ENCODE measurements at places on chromosomes 1 and 21.
A peak's percentile ranks its signal among the peaks of the same experiment; 100 is the strongest.

DNA sequence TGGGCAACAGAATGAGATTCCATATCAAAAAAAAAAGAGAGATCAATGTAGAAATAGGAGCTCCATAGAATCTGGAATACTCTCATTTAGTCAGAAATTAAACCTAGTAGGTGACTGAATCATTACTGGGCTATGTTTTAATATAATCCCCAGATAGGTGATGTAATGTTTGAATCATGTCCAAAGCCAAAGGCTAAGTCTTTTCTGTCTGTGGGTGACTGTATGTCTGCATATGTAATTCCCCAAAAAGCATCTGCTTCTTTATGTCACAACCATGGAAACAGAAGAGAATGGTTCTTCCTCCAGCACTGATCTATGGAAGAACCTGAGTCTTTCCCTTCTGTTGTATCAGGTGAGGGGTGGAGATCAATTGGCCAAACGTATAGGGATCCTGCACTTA, 5.8 kb downstream of the LAMC2 start:
- DNase-seq, result peak; percentile 95

DNA sequence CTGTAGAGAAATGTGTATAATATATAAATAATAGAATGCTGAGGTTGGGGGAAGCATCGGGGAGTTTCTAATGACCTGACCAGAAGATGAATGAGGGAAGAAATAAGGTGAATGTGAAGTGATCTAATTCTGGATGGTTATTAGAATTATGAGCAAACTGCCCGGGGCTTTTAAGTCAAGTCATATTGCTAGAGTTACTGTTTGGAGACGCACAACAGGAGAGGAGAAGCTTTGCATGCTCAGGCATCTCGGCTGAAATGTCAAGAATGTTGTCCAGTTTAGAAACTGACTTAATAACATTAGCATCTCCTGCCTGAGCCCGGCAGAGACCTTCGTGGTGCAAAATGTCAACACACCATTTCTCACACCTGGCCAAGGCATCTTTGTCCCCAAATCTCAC, 119.1 kb downstream of the RRAGC start:
- DNase-seq, result no peak

- DNase-seq, result no peak
Measured at GRCh38 chr1:99122039-99122438, 117.4 kb upstream of the PLPPR5 start.

GRCh38 chr1:245776139-245776538, 621.4 kb downstream of the KIF26B start:
- no peak for DNase-seq

- DNase-seq, result peak; percentile 86
Measured at GRCh38 chr1:101253976-101254674, 17.3 kb downstream of the S1PR1 start.

- no peak for DNase-seq
Measured at GRCh38 chr1:225329041-225329440, 98.8 kb downstream of the LBR start.

- no peak for DNase-seq
Measured at GRCh38 chr1:228552596-228553176, 65.5 kb downstream of the RNF187 start.

- peak; percentile 72 for DNase-seq
Measured at GRCh38 chr1:148264374-148265276, 112.5 kb upstream of the NBPF11 start.

DNA sequence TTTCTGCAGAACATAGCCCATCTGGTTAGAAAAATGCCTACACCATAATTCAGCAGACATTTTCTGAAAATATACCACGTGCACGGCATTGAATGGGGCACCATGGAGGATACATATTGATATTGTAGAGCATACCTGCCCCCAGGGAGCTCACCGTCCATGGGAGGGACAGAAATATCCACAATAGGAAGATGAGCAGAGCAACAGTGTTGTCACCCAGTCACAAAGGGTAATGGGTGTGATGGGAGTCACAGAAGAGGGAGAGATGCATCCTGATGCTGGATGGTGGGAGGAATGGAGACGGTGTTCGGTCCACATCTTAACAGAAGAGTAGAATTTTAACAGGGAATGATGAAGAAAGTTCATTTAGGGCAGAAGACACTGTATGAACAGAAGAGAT, 51.4 kb downstream of the ATP1A1 start:
- no peak for DNase-seq

- no peak for DNase-seq
Measured at GRCh38 chr1:18989176-18989799, 32.8 kb upstream of the IFFO2 start.

GRCh38 chr1:82612986-82613385, 812.3 kb downstream of the ADGRL2 start:
- DNase-seq, result no peak

- no peak for DNase-seq
Measured at GRCh38 chr1:181075766-181076350, 12.6 kb upstream of the IER5 start.

DNA sequence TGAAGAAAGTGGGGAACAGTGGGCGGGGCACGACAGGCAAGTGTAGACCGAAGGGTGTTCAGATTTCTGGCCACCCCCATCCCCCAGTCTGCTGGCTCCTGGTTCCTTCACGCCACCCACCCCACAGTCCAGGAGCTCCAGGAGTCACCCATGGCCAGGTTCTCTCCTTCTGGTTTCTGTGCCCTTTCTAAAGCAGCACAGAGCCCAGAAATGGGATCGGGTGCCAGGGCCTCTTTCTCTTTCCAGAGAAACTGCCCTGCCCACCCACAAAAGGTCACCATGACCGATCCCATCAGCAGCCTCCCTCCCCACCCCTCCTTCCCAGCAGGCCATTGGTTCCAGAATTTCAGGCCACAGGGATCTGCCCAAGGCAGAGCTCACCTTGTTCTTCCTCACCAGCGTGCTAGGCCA, 3.2 kb upstream of the CELSR2 start:
- no peak for DNase-seq

GRCh38 chr21:33388188-33388587, 15.0 kb upstream of the IFNGR2 start:
- no peak for DNase-seq

GRCh38 chr1:93641527-93641926, 40.1 kb downstream of the BCAR3 start:
- DNase-seq, result no peak

- DNase-seq, result no peak
Measured at GRCh38 chr1:37424523-37424922, 49.9 kb upstream of the ZC3H12A start.

DNA sequence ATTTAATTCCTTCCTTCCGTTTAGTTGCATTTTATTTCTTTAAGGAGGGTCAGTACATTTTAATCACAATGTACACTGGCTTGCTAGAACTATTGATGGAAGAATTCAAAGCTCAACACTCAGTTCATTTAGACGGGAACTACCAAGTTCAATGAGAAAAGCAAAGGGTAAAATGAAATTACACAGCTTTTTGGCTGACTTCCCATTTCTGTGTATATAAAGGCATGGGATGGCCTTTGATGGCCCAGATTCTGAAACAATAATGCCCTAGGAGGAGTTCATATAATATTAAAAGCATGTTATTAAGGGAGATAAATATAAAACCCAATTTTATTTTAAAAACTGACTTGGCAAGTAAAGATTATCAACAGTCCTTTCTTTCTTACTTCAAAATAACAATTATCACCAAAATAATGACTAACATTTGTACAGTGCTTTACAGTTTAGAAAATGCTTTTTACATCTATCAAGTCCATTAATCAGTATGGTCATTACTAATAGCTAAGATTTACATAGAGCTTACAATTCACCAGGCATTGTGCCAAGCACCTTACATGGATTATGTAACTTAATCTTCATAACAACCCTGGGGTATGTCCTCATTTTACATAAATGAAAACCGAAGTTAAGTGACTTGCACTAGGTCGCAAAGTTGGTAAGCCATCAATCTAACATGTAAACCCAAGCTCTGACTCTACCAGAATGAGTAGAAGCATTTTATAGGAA, 402.4 kb downstream of the OMA1 start:
- DNase-seq, result no peak

DNA sequence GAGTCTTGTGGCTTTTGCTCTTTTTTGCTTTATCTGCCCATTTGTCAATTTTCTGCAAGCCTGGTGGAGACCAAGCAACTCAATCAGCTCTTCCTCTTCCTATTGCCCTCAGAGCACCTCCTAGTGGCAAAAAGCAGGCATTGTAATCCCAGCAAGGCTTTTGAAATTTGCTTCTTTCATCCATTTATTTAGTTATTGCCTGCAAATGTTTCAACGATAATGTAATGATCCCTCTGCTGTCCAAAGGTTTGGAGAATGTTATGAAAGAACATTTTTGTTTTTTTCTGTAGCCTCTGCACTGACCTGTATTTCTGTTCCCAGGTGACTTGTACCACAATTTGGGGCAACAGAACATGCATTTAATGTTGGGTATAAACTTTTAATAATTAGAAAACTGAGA, 127.8 kb downstream of the GABPA start:
- peak; percentile 35 for DNase-seq

DNA sequence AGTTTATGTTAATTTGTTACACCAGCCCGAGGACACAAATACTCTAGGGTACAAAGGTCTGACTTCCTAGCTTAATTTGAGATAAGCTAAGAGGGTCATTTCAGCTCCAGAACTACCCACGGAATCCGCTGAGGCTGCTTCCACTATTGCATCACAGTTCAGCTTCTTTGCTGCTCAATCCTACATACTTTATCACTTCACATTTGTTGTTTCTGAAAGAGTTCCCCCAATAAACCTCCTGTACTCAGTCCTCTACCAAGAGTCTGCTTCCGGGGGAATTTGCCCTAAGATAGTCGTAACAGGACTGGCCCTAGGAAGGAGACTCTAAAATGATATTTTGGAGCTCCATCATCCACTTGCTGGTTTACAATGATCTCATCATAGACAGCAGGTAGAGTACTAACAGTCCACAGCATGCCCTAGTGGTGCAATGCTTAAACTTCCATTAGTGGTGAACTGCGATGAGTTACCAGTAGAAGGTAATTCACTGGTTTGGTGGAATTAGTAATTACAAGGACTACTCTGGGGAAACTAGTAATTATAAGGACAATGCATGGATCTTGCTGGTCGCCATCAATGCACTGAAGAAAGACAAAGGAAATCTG, 229.3 kb downstream of the USH2A start:
- DNase-seq, result no peak

GRCh38 chr1:147492207-147492606, 49.1 kb upstream of the BCL9 start:
- no peak for DNase-seq

- DNase-seq, result no peak
Measured at GRCh38 chr1:156646738-156647211, 4.9 kb downstream of the BCAN start.

- peak; percentile 70 for DNase-seq
Measured at GRCh38 chr1:177384461-177384860, 213.7 kb downstream of the BRINP2 start.

GRCh38 chr21:45408801-45409261, 3.9 kb downstream of the COL18A1 start:
- DNase-seq, result no peak

- DNase-seq, result no peak
Measured at GRCh38 chr1:28548318-28548717, 4.6 kb upstream of the TRNAU1AP start.

GRCh38 chr1:63825111-63825510, 51.3 kb downstream of the ROR1 start:
- no peak for DNase-seq

DNA sequence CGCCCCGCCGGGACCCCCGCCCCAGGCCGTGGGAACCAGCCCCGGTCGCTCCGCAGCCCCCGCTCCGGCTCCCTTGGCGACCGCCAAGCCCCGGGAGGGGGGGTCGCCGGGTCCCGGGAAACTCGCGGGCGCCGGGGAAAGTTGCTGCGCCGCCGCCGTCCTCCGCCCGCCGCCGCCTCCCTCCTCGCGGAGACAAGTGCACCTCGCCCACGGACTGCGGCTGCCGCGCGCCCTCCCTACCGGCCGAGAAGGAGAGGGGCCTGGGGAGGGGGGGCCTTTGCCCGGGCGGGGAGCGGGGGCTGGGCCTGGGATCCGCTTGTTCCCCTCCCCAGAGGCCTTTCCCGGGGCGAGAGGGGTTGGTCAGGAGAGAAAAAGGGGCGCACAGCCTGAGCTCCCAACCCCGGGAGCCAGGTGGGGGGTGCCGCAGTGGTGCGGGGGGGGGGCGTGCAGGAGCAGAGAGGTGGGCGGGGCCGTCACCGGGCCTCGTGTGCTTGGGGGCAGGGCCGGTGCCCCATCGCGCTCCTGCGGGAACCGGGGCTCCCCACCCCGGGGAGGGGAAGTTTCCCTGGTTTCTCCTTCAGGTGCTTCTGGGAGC, 592 bp downstream of the AGRN start:
- no peak for DNase-seq

DNA sequence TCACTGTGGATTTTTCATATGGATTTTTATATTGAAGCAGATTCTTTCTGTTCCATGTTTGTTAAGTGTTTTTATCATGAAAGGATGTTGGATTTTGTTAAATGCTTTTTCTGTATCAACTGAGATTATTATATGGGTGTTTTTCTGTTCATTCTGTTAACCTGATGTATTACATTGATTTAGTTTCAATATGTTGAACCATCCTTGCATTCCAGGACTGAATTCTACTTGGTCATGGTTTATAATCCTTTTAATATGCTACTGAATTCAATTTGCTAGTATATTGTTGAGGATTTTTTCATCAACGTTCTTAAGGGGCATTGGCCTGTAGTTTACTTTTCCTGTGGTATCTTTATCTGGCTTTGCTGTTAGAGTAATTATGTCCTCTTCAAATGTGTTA, 55.8 kb downstream of the CCDC30 start:
- DNase-seq, result no peak

DNA sequence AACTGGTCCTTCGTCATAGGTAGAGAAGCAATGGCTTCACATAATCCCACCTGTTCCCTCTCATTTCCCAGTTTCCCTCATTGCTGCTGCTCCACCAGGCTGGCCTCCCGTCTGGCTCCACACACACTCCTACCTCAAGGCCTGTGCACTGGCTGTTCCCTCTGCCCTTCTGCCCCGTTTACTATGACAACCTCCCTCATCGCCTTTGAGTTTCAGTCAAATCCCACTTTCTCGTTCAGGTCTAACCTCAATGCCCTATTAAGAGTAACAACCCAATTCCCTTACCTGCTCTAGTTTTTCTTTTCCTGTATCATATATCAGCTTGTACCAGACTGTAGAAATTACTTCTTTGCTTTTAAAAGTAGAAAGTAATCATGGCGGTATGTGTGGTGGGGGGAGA, 589.7 kb downstream of the SMYD3 start:
- no peak for DNase-seq

- peak; percentile 5 for DNase-seq
Measured at GRCh38 chr1:187157552-187157951, 328.8 kb downstream of the PLA2G4A start.

DNA sequence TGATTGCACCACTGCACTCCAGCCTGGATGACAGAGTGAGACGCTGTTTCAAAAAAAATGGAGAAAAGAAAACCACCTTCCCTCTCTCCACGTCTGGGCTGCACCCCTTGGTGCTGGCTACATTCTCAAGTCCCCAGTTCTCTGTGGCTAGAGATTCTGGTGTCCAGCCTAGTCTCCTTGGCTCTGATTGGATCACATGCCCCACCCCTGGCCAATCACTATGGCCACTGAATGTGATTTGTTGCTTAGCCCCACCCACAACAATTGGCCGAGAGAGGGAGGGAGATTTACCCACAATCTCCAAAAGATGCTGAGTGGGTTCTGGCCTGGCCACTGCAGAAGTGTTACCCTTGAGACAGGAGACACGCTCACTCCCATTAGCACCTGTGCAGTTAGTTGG, 39.4 kb downstream of the FHAD1 start:
- no peak for DNase-seq

GRCh38 chr21:38850277-38850951, 44.7 kb downstream of the ETS2 start:
- DNase-seq, result no peak

- DNase-seq, result no peak
Measured at GRCh38 chr1:20187813-20188454, 1.6 kb upstream of the PLA2G2C start.
